ENCODE measurements at places on chromosomes 7 and 10.
A peak's percentile ranks its signal among the peaks of the same experiment; 100 is the strongest.

GRCh38 chr10:35349389-35349915 is 13.1 kb downstream of the CCNY start:
- no peak for DNase-seq

GRCh38 chr7:142795339-142795863 is 24.6 kb downstream of the PRSS2 start:
- peak; percentile 55 for DNase-seq

- no peak for DNase-seq
Observed at GRCh38 chr10:62460393-62460792, 86.2 kb downstream of the ZNF365 start.

GRCh38 chr7:54397836-54398612 is 144.2 kb upstream of the VSTM2A start:
- DNase-seq: no peak

DNA sequence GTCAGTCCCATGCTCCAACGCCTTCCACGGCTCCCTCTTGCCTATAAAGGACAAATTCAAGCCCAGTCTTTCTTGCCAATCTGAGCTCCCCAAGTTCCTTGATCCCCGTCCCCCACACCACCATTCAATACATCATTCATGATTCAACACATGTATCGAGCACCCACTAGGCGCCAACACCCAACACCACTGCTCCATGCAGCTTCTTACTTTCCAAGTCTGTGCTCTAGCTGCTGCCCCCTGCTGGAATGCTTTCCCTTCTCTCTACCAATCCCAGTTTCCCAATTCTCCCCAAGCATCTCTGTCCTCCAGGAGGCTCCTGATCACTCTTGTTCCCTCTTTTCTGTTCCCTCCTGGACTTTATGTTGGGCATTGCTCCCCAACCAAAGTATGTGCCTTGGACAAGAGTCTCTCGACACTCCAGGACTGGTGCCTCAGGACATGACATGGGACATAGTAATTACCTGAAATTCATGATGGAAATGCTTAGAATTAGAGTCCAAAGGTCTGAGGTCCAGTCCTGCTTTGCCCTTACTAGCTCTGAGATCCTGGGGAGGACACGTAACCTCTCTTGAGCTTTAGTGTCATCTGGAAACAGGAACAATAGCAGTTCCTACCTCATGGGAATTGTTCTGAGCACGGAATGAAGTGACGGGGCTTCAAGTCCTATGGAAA is 172.7 kb downstream of the NEURL1 start:
- DNase-seq: no peak

GRCh38 chr7:86953653-86954336 is 105.7 kb downstream of the ELAPOR2 start:
- no peak for DNase-seq

DNA sequence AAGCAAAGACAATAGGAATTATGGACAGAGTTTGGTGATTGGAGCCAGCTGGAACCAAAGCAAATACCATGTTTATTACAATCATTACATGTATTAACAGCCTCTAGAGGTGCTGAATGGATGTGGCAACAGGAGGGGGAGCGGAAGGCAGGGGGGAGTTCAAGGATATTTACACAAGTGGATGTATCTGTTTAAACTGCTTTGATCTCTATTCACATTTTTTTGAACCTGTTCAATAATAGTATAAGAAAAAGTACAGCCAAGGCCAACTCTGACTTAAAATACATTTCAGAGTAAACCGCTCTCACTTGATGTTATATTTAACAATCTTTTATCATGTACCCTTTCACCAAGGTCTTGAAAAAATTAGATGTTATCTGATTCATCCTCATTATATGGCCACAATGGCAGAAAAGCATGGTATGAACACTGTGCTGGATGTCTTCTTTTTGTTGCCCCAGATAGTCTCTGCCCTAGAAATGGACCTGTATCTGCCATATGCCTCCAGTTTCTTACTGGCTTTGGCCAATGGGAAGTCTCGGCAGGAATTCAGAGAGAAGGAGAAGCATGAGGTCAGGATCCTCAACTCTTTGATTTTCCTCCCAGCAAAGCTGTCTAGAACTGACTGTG is 88.2 kb upstream of the FAM133B start:
- DNase-seq: no peak

- DNase-seq: no peak
Observed at GRCh38 chr10:5584895-5585516, 60.2 kb downstream of the CALML3 start.

DNA sequence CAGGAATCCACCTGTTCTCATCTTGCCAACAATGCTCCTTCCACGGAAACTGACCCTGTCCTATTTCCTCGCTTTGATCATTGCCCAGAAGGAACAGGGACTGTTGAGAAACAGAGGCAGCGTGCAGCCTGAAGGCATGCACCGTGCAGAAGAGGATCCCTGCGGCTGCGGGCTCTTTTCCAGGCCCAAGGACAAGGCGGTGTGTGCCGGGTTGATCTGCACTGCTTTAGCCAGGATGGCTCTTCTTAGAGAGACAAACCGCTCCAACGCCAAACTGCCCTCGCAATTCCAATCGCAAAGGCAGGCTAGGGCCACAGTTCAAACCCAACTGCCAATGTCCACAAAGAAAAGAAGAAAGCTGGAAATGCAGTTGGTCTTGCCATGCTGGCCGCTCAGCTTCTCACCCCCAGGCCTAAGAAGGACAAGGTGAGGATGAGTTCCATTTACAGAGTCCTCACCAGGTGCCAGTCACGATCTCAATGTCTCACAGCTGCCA is 26.5 kb downstream of the BRI3 start:
- no peak for DNase-seq

DNA sequence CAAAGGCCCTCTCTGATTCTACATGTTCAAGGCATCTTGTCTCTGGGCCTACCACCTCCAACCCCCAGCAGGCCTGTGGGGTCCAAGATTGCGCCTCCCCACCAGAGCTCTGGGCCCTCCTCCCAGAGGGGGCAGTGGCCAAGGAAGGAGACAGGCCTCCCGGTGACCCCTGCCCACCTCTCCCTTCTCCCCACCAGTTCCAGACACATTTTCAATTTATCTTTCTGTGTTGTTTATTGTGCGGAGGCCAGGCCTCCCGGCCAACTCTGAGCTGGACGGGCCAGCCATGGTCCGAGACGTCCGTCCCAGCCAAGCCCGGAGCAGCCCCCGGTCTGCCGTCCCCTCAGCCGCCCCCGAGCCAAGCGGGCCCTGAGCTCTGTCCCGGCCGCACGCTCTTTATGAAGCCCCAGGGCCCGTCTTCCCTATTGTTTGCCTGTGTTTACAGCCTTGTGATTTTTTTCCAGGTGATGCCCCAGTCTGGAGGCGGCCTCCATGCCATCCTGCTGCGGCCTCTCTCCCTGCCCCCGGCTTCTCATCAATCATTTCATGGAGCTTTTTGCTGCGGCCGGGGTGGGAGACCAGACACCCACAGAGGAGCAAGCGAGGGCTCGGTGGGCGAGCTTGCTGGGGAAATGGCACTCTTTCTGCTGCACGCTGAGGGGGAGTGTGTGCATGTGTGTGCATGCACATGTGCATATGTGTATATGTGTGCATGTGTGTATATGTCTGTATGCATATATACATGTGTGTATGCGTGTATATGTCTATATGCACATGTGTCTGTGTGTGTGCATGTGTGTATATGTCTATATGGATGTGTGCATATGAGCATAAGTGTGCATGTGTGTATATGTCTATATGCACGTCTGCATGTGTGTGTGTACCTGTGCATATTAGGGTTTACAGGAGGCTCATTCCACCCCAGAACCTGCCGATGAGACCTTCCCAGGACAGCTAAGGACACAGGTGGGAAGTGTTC is 52.7 kb upstream of the ELN start:
- DNase-seq: no peak

GRCh38 chr7:105297985-105298384 is 90.7 kb downstream of the SRPK2 start:
- DNase-seq: no peak

DNA sequence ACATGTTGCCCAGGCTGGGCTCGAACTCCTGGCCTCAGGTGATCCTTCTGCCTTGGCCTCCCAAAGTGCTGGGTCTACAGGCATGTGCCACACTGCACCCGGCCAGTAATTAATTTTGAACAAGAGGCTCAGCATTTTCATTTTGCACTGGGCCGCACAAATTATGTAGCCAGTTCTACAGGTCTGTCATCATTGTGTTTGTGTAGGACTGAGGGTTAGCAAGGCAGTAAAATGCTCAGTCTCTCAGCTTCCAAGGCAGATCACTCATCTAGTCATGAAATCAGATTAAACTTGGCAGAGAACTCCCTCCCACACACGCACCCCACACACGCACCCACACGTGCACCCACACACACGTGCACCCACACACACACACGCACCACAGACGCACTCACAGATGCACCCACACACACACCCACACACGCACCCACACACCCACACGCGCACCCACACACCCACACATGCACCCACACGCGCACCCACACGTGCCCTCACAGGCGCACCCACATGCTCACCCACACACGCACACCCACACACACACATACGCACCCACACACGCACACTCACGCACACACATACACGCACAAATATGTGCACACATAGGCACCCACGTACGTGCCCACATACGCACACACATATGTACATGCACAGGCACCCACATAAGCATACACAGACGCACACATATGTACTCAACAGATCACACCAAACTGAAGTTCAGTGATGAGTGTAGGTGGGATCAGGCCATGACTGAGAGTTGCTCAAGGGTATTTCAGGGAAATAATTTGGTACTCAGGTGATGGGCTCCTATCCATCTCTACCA is 27.8 kb upstream of the PROSER2 start:
- DNase-seq: no peak

GRCh38 chr10:13483073-13483472 is 45.7 kb downstream of the BEND7 start:
- DNase-seq: no peak

- DNase-seq: peak; percentile 37
Observed at GRCh38 chr7:114865564-114865963, 56.3 kb upstream of the MDFIC start.

DNA sequence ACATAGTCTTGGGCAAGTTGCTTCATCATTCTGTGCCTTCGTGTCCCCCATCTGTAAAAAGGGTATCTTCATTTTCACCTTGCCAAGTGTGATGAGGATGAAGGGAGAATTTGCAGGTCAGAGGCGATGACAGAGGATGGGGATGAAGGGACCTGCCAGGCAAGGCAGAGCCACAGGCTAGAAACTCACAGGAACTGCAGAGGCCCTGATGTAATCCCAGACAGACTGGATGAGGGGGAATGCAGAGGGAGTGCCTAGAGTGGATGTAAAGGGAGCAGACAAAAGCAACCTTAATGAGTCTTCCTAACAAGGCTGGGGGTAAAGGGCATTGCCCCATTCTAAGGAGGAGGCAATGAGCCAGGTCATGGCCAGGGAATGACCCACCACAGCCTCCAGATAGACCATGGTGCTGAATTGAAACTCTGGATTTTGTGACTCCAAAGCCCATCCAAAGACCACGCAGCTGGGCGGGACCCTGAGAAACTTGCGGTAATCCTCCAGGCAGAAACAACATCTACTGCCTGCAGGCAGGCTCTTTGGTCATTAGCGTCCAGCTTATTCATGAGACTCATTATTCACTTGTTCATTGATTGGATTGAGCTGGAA is 1.9 kb downstream of the ANTXRL start:
- no peak for DNase-seq

- no peak for DNase-seq
Observed at GRCh38 chr7:82897500-82897899, 265.2 kb downstream of the PCLO start.

DNA sequence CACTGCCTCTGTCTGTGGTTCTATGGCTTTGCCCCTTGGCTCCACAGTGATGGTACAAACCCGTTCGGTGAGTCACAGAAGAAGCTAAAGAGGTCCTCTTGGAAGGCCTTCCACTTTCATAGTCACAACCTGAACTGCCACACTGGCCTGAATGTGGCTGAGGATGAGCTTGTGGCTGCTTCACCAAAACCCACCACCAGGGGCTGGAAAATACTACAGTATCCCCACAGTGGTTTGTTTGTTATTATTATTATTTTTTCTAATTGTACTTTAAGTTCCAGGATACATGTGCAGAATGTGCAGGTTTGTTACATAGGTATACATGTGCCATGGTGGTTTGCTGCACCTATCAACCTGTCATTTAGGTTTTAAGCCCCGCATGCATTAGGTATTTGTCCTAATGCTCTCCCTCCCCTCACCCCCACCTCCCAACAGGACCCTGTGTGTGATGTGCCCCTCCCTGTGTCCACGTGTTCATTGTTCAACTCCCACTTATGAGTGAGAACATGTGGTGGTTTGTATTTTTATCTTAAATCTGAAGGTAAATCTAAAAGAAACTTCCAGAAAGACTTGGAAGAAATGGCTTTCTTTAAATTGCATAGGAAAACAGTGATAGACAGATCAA is 160.8 kb upstream of the NPSR1 start:
- DNase-seq: no peak

- no peak for DNase-seq
Observed at GRCh38 chr7:132145466-132145865, 430.8 kb downstream of the PLXNA4 start.

- no peak for DNase-seq
Observed at GRCh38 chr10:114753126-114753525, 68.5 kb upstream of the FHIP2A start.

- DNase-seq: no peak
Observed at GRCh38 chr7:77464589-77464988, 48.4 kb upstream of the GSAP start.

- DNase-seq: no peak
Observed at GRCh38 chr7:209416-209815, 17.0 kb downstream of the FAM20C start.

- no peak for DNase-seq
Observed at GRCh38 chr10:127759276-127759675, 22.3 kb downstream of the FOXI2 start.

DNA sequence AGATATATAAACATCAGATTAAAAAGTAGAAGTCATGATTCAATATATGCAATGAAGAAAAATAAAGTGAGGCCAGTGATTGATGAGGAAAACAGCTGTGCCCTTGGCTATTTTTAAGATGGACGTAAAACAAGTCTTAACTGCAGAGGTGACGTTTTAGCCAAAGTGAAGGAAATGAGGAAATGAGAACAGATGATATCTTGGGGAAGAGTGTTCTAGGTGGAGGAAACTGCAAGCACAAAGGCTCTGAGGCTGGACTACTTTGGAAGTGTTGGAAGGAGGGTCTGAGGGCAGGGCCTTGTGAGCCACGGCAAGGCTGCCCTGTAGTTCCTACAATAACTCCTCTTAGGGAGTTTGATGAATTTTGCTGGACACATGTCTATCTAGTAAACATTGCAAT is 140.5 kb upstream of the AKR1E2 start:
- DNase-seq: no peak

DNA sequence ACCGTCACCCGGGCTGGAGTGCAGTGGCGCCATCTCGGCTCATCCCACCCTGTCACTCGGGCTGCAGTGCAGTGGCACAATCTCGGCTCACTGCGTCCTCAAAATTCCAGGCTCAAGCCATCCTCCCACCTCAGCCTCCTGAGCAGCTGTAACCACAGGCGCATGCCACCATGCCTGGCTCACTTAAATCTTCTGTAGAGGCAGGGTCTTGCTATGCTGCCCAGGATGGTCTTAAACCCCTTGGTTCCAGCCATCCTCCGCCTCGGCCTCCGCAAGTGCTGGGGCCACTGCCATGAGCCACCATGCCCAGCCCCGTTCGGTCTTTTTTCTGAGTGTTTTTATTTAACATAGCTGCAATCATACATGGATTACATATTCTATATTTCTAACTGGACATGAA is 30.6 kb downstream of the ZFAND2A start:
- DNase-seq: no peak
